ENCODE measurements at places on chromosomes 6 and 20.

GRCh38 chr6:41505122-41506049 lies 40.8 kb upstream of the FOXP4 start:
- DNase-seq: no peak

- DNase-seq: no peak
Observed at GRCh38 chr6:113734982-113735381, 122.2 kb upstream of the MARCKS start.

DNA sequence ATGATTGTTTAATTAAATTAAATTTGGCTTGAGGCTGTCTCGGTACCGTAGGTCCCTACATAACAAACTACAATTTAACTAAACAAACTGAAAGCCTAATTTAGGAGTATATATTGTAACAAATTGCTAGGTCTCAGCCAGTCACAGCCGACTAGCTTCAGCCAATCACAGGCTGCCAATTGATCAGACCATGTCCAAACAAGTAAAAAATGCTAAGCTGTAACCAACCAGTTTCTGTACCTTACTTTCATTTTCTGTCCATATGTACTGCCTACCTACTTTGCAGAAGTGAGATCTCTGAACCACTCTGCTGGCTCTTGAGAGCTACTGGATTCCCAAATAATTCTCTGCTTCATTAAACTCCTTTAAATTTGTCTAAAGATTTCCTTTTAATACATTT lies 648.0 kb upstream of the GJE1 start:
- no peak for DNase-seq

DNA sequence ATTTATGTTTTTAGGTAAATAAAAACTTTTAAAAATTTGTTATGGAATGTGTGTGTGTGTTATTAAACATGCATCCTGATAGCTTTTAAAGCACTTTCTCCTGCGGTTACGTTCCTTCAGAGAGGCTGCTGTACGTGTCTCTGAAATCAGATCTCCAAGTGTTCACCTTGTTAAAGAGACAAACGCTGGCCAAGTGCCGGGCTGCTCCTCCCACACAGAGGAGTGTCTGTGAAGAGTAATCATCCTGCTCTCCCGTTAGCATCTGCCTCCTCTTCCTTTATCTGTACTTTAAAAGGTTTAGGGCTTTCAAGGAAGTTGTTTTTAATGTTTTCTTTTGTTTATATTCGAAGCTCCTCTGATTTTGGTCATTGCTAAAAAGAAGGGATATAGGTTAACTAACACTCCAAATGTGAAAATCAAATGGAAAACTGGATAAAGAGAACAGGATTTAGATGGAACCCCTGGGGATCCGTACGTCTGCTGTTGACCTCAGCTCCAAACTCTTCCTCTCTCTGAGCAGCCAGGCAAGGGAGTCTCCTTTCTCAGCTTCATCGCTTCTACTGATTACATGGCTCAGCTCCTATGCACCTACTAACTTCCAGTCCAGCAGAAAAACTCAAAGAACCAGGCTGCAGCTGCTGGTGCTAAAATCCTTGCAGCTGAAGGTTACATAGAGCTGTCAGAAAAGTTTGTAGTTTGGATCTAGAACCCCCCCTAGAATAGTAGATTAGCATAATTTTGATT lies 20.0 kb downstream of the IRF4 start:
- no peak for DNase-seq

GRCh38 chr6:17705428-17705777 lies 1.3 kb downstream of the NUP153 start:
- no peak for DNase-seq

- DNase-seq: no peak
Observed at GRCh38 chr6:28211840-28212509, 13.1 kb upstream of the ZSCAN9 start.
